ENCODE measurements at places on chromosomes 1 and 21.
A peak's percentile ranks its signal among the peaks of the same experiment; 100 is the strongest.

DNA sequence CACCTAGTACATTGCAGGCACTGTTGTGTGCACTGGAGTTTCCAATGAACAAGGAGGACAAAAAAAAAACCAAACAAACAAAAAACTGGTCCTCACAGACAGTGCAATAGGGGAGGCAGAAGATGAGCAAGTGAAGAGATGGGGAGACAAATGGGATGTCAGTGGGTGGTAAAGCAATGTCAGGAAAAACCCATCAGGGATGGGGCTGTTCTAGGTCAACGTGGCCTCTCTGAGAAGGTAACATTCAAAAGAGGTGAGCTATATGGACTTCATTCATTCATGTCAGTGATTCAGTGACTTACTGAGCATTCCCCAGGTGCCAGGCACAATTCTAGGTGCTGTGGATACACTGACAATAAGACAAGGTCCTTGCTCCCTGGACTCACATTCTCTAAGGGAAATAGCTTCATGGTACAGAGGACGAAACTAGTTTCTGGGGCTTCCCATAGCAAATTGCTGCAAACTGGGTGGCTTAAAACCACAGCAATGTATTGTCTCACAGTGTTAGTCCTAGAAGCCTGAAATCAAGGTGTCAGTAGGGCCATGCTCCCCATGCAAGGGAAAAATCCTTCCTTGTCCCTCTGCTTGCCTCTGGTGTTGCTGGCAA, 140.5 kb upstream of the KLHDC7A start:
- no peak for DNase-seq

DNA sequence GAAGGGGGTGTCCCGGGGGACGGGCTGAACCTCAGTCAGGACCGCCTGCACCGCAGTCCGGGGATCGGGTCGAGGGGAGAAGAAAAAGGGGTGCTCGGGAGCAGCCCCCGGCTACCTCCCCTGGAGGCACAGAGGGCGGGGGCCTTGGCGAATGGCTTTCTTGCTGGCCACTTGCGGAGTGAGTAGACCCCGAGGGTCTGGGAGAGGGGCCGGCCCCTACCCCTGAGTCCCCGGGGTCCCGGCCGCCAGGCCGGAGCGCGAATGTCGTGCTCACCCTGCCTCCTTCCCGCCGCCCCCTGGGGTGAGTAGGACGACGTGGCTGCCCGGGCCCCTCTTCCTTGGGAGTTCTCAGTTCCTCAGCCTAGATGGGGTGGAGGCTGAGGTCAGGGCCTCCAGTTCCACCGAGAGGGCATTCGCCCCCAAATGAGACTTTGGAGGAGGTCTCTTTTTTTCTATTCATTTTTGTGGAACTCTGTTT, 113.0 kb downstream of the OSBPL9 start:
- DNase-seq, result peak; percentile 8

DNA sequence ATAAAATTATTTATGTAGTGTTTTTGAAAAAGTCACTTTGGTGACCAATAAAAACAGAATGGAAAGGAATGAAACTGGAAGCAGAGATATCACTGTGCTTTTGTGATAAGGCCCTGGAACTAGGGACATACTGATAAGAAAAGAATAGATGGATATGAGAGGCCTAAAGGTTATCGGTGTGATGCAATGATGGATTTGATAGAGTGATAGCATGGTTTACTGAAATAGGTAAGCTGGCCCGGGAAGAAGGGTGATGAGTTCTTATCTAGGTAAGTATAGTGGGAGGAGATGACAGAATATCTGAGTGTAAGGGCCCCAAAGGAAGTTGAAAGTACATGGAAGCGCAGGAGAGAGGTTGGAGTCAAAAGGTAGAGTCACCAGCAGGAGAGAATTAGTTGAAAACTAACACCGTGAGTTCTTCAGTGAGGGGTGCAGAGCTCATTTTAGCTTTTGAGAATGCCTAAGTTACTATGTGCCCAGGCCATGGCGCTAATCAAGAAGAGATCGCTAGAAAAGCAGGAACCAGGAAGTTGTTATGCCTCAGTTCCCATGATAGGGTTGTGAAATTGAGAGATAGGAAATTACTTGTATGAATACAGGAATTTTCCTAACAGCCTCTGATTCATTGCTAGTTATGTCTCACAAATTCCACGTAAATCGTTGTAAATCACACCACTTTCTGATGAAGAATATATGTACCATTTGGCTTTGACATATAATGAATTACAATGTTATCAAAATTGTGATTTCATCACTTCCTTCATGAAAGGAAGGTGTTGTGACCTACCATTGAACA, 115.3 kb downstream of the PLA2G4A start:
- DNase-seq, result no peak

- no peak for DNase-seq
Measured at GRCh38 chr1:9069326-9070100, at the start of gene SLC2A5. TSS of gene SLC2A5 (minus strand) at chr1:9069635. CDS start at chr1:9069536, 99 bp downstream.

DNA sequence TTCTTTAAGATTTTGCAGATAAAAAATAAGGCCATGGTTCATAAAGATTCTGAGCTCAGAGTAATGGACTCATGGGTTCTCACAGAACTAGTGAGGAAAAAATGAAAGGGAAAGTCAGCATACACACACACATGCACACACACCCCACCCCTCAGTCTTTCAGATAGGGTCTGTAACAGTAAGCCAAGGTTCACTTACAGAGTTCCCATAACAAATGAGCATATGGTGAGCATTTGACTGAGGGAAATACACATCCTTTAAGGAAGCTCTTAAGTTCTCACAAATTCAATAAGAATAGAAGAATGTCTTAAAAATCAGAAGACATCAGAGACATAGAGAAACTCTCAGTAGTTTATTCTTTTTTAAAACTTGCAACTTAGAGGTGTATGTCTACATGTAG, 57.9 kb downstream of the NTMT2 start:
- no peak for DNase-seq
